ENCODE measurements at places on chromosomes 16 and 17. TPM values are rescaled to one million over a fixed set of nuclear protein-coding genes. Genes with fewer than 3 reads are reported as not detected.

DNA sequence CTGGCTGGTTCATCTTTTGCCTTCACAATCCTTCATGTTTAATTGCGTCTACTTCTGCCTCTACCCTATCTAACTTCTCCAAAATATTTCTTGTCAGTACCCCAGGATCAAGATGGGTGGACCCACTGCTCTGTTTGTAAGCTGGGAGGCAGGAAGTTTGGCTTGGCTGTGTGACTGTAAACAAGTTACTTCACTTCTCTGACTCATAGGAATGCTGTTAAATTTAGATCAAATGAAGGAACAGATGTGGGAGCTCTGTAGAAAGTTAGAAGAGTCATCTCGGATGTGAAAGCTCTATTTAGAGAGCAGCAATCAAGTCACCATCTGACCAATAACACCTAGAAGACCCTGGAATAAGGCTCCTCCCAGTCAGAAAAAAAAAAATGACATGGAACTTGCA lies 55.2 kb upstream of the MRTFB start:
- no peak for DNase-seq

- no peak for DNase-seq
Measured at GRCh38 chr17:46178550-46179214, 14.5 kb downstream of the KANSL1 start.

- DNase-seq: no peak
Measured at GRCh38 chr17:7176841-7177190, 2.4 kb downstream of the ASGR1 start.

Gene ITGB4
- 109 TPM for total RNA-seq

Gene ZACN
- total RNA-seq: 0.54 TPM

Gene MT3
- 1,299 TPM for total RNA-seq

DNA sequence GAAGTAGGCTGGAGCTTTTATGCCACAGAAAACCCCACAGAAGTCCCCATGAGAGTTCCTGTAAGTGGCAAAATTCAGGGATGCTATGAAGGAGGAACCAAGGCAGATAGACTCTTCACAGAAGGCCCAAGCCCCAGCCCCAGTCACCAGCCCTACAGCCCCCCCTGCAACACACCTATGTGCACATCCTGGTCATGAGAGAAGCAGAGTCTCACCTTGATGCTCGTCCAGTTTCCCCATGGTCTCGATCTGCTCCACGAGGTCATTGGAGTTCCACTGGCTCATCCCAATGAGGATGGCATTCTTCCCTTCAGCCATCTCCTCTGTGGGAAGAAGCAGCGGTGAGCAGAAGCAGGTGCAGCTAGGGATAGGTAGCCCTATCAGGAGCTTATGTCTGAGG lies 31.2 kb downstream of the PITPNM3 start:
- DNase-seq: no peak

DNA sequence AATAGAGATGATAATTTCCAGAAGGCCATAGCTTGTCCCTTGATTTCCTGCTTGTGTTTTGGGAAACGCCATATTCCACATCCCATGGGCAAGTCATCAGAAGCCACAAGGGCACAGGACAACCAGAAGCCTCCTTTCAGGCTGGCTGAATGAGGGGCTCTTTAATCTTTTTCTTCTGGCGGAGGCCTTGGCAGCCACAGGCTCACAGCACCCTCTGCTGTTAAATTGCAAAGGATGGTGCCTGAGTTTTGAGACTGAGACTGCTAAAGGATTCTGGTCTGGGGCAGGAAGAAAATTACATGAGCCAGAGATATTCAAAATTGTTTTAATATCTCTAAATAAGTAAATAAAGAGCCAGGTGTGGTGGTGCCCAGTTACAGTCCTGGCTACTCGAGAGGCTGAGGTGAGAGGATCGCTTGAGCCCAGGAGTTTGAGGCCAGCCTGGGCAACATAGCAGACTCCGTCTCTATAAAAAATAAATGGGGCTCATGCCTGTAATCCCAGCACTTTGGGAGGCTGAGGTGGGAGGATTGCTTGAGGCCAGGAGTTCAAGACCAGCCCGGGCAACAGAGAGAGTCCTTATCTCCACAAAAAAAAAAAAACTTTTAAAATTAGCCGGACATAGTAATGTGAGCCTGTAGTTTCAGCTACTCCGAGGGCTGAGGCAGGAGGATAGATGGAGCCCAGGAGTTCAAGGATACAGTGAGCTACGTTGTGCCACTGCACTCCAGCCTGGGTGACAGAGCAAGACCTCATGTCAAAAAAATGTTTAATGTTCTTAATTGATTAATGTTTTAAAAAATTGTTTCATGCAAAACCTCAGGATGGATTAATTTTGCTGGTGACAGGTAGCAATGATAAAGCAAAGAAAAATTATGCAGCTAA lies 26.3 kb downstream of the AARSD1 start:
- DNase-seq: peak; percentile 6
